ENCODE measurements at places on chromosomes 16 and 17.

DNA sequence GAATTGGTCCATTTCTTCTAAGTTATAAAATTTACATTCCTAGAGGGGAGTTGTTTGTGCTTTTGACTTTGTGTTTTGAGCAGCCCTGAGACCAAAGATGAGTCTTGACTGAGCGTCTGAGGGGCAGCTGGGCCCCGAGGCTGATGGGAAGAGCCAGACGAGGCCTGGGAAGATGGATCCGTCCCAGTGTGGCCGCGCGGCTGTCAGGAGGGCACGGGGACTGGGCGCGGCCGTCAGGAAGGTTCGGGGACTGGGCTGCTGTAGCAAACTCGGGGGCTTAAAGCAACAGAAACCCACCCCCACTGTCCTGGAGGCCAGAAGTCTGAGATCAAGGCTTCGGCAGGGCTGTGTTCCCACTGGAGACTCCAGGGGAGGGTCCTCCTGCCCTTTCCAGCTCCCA, 38.2 kb upstream of the GNG13 start:
- DNase-seq = no peak

DNA sequence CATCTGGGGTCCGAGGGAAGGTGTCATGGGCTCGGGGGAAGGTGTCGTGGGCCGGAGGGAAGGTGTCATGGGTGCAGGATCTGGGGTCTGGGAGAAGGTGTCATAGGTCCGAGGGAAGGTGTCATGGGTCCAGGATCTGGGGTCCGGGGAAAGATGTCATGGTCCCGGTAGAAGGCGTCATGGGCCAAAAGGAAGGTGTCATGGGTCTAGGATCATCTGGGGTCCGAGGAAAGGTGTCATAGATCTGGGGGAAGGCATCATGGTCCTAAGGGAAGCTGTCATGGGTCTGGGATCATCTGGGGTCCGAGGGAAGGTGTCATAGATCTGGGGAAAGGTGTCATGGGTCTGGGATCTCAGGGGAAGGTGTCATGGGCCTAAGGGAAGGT, 942 bp downstream of the RAB40C start:
- DNase-seq = no peak

- peak; percentile 60 for DNase-seq
Measured at GRCh38 chr17:60641810-60642220, 35.8 kb upstream of the BCAS3 start.

DNA sequence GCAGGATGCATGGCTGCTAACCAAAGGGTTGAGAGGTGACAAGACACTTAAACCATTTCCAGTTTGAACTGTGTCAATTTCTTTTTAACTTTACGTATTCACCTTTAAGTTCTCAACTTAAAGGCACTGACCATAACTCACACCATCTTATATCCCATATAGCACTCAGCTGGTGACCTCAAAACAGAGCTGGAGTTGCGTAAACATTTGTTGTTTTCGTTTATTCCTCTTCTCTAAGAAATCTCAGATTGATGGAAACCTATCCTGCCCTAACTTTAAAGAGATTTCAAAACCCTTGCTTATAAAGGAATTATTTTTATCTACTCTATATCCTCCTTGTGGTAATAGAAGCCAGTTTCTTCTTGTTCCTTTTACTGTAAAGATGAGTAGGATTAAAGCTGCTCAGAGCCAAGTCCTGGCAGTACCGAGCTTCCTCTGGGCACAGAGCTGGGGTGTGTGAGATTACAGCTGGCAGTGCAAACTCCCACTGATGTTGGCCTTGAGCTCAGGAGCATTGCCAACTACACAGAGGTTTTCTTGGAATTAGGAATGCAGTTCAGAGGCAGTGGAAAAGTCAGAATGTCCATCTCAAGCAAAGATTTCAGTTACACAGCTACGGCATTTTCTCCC, 1.3 kb downstream of the KCTD2 start:
- DNase-seq = no peak

GRCh38 chr17:42891539-42892152, 9.0 kb upstream of the G6PC1 start:
- DNase-seq = no peak

Measured in stimulated activated CD8-positive, alpha-beta memory T cell treated with anti-CD3 and anti-CD28 coated beads, Interleukin-4, amount 100 ng/mL, for 48 hours (primary cell).